ENCODE measurements at places on chromosomes 6 and 20.

DNA sequence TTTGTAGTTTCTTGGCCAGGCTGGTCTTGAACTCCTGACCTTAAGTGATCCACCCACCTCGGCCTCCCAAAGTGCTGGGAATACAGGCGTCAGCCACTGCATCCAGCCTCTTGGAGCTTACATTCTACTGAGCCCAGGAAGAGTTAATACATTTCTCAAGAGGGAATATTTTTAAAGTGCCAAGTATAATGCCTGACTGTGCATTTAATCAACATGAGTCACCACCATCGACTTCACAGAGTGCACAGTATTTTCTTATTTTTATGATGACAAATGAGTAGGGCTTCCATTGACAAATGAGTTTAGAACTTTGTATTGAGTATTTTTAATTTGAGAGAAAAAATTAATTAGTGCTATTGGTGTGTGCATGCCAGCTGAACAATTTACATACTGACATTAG, 72.2 kb downstream of the SASH1 start:
- DNase-seq = no peak

GRCh38 chr6:32886681-32887383, 32.8 kb downstream of the PSMB9 start:
- no peak for DNase-seq

- DNase-seq = no peak
Observed at GRCh38 chr20:17832236-17832915, 132.6 kb downstream of the BANF2 start.

DNA sequence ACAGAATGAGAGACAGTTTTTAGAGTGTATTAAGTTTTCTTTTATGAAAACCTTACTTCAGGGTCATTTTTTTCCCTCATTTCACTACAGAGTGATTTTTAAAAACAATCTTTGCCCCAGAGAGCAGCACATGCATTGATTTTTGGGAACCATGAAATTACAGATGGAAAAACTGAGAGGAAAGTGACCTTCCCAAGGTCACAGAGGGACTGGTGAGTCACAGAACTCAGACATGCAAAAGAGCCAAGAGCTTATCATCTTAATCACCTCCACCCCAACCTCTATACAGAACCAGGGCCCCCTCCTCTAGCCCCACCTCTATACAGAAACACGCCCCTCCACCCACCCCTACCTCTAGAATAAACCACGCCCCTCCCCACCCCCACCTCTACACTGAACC, 10.7 kb downstream of the PXMP4 start:
- no peak for DNase-seq

- no peak for DNase-seq
Observed at GRCh38 chr20:15060265-15061060, 723.1 kb upstream of the FLRT3 start.

DNA sequence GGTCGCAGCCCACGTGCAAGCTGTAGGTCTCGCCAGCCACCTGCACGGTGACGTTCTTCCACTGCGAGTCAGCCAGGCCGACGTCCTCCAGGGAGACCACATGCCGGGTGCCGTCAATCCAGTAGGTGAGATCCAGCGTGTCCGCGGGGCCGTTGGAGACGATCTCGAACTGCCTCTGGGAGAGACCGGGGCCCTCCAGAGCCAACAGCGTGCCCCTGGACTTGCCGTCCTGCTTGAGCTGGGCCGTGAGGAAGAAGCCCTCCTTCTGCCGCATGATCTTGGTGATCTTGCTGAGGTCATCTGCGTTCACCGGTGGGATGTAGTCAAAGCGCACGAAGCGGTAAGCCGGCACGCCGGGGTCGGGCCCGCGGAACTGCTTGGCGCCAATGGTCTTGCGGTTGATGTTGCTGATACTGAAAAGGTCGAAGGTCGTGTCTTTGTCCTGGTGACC, 5.1 kb downstream of the THBS2 start:
- no peak for DNase-seq

DNA sequence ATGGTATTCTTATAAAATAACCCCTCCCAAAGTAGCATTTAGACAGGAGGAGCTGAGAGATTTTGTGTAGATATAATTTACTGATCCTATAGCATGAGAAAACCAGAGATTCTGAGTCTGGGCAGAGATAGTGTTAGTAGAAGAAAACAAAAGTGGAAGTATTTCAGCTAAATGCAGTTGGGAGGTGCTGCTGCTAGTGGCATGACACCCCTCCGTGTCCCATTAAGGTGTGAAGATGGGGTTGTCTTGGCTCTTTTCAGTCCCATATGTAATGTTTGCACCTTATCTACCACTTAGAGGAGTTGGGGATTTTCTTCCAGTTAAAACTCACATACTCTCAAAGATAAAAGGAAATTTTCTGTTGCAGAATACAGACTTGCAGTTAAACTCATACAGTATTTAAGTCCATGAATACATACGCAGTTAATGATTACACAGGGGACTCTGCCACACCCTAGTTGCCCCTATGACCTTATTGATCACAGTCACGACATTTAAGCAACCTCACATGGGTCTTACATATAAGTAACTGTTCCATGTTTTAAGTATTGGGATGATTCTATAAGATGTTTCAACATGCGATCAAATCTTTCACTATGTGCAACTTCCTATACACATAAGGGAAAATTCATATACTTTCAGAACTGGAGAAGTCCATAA, 11.5 kb downstream of the TAAR2 start:
- DNase-seq = no peak

GRCh38 chr6:25329161-25329817, 50.1 kb downstream of the CARMIL1 start:
- no peak for DNase-seq

- DNase-seq = no peak
Observed at GRCh38 chr6:109611502-109611901, 79.5 kb downstream of the AK9 start.

- DNase-seq = no peak
Observed at GRCh38 chr6:166707045-166707444, 80.0 kb upstream of the RPS6KA2 start.

GRCh38 chr20:19628570-19629134, 129.4 kb upstream of the RIN2 start:
- DNase-seq = peak; percentile 8

GRCh38 chr6:155604991-155605390, 149.4 kb upstream of the NOX3 start:
- DNase-seq = no peak

- no peak for DNase-seq
Observed at GRCh38 chr6:36669002-36669401, 9.5 kb upstream of the CDKN1A start.

- no peak for DNase-seq
Observed at GRCh38 chr6:149939909-149940671, 1.7 kb upstream of the ULBP2 start.

DNA sequence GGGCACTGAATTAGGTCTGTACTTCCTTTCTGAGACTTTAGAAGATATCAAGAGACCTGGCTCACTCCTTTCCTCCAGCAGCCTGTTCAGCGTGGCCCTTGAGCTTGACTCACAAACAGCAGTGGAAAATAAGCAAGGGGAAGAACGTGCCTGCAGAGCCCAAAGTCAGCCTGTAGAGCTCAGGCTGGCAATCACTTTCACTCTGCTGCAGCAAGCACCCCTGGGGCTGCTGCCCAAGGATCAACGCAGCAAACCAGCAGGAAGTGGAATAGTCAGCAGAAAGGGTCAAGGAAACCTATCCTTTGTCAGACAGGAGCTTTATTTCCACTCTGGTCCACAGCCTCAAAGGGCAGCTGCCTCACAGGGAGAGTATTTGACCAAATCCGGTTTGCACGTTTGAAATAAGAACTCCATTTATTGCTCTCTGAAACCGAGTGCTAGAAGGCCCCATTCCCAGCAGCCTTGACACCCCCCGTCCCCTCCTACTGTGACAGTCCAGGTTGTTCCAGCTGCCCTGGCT, 77.4 kb downstream of the PRDM1 start:
- peak; percentile 54 for DNase-seq

DNA sequence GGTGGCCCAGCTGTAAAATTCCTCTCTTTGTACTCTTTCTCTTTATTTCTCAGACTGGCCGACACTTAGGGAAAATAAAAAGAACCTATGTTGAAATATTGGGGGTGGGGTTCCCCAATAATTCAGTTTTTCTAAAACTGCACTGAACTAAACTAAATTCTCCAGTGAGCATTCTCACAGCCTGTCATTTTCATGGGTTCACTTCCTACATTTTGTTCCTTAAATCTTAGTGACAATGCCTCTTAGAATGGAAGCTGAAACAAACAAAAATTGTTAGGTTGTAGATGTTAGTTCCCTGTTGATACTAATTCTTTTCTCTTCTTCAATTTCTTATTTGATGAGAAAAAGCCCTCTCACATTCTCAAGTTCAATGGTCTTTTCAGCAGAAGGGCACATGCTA, 35.8 kb upstream of the IFNGR1 start:
- DNase-seq = no peak

DNA sequence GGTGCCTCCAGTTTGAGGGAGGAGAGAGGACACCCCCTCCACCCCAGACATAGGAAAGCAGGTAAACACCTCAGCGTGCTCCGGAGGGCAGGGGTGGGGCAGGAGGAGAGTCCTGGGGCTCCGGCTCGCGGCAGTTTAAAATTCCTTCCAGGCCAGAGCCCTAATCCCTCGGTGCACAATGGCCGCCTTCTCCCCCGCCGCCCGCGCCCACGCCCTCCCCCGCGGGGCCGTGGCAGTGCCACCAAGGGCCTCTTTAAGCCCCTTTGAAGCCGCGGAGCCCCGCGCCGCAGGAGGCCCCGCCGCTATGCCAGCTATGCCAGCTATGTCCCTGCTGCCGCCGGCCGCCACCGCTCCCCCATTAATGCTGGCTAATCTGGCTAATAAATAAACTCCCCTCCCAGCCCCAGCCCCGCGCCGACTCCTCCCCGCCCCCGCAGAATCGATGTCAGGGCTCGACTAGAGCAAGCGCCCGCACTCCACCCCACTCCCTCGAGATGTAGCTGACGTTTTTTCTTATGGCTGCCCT, 125.1 kb downstream of the MRPL14 start:
- DNase-seq = peak; percentile 41

DNA sequence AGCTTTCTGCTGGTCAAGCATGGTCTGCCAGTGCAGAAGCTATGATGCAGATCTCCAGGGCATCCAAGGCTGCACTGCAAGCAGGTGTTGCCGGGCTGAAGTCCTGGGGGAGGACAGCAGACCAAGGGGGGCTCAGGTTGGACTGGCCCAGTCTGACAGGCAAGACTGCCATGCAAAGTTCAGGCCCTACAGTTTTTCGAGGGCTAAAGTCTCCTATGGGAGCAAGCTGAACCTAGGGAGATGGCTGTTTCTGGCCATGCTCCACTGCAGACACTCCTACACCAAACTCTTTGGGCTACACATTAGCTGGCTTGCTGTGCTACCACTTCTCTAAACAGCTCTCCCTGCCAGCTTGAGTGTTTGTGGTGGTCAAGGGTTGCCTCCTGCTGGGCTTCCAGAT, 130.0 kb upstream of the SYNCRIP start:
- DNase-seq = no peak

GRCh38 chr20:59750209-59750840, 146.0 kb downstream of the PHACTR3 start:
- no peak for DNase-seq

DNA sequence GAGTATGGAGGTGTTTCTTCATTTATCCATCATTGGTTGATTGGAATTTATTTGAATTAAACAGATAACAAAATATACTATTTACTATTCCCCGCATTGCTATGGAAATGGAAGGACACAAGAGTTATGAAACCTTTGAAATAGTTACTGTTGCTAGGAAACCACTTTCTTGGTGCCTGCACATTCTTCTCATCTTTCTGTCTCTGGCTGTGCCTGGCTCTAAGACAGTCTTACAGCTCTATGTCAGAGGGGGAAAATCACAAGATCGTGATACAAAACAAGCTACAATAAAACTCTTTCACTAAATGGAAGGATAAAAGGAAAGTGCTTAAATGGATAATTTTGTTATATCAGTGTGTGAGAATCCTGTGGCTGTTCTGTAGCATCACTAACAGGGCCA, 453.0 kb downstream of the LMBRD1 start:
- DNase-seq = no peak

DNA sequence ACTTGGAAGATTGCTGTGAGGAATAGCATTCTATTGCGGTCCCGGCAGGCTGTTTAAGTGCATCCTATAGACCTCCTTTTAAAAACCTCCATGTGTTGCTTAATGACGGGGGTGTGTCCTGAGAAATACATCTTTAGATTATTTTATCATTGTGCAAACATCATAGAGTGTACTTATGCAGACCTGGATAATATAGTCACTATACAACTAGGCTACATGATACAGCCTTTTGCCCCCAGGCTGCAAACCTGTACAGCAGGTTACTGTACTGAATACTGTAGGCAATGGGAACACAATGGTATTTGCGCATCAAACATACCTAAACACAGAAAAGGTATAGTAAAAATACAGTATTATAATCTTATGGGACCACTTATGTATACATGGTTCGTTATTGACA, 175.6 kb downstream of the RNF144B start:
- DNase-seq = no peak

DNA sequence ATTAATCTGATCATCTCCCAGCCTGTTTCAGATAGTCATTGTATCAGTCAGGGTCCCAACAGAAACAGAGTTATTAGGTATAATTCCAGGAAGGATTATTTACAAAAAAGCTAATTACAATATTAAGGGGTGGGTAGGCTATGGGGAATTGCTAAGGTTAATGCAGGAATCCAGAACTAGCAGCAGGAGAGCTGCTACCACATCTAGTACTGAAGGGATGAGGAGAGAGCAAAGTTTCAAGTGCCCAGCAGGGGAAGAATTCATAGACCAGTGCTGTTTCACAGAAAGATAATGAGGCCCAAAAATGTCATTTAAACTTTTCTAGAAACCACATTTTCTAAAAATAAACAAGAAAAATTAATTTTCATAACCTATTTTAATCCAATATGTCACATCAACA, 284.2 kb downstream of the HACE1 start:
- no peak for DNase-seq

- no peak for DNase-seq
Observed at GRCh38 chr6:128932061-128932460, 49.1 kb downstream of the LAMA2 start.

GRCh38 chr6:143581835-143582480, 70.4 kb upstream of the FUCA2 start:
- DNase-seq = no peak

Measured in activated CD4-positive, alpha-beta T cell treated with anti-CD3 and anti-CD28 coated beads for 4 hours (primary cell).